Thymus (tissue), 14 donors: ENCODE measurements at places on chromosomes 11 and 22. TPM values are rescaled to one million over a fixed set of nuclear protein-coding genes. Genes with fewer than 3 reads are reported as not detected.
A peak's percentile ranks its signal among the peaks of the same experiment; 100 is the strongest.

- no peak for DNase-seq
These were observed 6.9 kb upstream of the SORL1 start for GRCh38 chr11:121445071-121445768.

DNA sequence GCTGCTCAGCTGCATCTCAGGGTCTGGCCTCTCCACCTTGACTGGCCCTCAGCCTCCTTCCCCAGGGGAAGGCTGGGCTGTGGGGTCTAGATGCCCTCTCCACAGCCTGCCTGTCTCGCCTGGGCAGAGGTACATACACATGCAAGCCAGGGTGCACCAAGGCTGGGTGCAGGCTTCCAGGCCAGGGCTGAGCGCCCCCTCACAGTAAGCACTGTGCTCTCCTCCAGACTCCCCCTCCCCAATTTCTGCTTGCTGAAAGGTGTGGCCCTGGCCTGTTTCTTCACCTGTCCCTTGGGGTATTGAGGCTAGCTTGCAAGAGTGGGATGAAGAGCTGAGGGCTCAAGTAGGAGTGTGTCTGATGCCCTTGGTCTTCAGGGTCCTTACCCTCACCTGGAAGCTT is 22.5 kb downstream of the RELT start:
- no peak for DNase-seq

GRCh38 chr11:116388146-116388545 is 384.6 kb downstream of the BUD13 start:
- no peak for DNase-seq

The LDLRAD3 gene
- polyA plus RNA-seq, result 6.9 TPM

DNA sequence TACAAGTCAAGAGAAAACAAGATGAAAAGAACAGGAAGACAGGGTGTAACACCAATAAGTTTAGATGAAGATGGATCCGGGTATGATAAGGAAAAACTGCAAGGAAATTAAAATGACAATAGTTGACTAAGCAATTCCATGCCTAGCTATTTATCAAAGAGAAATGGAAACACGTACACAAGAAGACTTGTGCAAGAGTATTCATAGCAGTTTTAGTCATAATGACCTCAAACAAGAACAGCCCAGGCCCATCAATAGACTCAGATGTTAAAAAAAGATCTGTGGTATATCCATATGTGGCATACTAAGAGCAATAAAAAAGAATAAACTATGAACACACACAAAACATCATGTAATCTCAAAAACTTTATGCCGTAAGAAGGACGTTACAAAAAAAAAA is 33.2 kb downstream of the SLC5A12 start:
- DNase-seq, result no peak

- no peak for DNase-seq
These were observed at the start of gene CDC42EP1 for GRCh38 chr22:37559901-37560607. Gene CDC42EP1, plus strand, starts transcription at chr22:37560480. Its CDS starts 5,870 bp downstream, at chr22:37566350.

DNA sequence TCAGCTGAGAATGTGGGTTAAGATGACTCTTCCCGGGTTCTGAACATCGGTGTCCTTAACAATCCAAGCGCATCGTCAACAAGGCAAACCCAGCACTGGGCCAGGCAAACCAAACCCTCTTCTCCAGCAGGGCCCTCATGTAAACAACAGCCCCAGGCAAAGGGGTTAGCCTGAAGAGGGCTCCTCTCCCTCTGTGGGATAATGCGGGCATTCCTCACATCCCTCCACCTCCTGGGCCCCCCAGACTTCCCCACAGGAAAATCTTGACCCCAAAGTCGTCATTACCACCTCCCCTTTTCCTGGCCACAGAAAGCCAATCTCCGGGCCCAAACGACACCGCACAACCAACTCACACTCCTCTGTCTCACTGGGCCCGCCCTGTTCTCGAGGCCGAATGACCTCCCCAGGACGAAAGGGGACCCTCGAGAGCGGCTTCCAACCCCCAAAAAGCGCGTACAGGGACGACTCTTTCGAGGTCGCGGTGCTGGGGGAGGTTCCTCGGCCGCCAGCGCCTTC is 566 bp downstream of the DDB1 start:
- no peak for DNase-seq

DNA sequence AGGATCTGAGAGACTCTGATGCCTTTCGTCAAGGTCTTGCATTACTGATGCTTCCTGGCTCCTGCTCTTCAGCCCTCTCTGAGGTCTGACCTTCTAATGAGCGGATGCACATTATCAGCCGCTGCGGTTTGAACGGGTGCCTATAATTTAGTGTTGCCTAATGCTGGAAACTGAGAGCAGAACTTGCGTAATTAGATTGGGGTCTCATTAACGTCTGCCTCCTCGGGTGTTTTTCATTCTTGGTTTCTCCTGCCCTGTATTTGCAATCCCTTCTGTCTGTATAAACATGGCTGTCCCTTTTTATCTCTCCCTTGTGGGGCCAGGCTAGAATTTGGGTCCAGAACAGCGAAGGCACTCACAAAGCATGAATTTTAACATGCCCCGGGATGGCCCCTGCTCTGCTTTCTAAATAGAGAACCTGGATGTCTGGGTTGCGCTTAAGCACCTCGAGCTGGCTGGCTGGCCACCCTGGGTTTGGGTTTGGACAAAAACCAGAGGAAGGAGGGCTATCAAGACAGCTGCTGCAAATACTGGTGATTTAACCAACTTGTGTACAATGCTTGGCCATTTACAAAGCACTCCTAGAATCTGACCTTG is 118.6 kb downstream of the TIMP3 start:
- no peak for DNase-seq

The PCNX3 gene
- polyA plus RNA-seq, result 23.4 TPM

The ARHGEF12 gene
- polyA plus RNA-seq, result 13.1 TPM

DNA sequence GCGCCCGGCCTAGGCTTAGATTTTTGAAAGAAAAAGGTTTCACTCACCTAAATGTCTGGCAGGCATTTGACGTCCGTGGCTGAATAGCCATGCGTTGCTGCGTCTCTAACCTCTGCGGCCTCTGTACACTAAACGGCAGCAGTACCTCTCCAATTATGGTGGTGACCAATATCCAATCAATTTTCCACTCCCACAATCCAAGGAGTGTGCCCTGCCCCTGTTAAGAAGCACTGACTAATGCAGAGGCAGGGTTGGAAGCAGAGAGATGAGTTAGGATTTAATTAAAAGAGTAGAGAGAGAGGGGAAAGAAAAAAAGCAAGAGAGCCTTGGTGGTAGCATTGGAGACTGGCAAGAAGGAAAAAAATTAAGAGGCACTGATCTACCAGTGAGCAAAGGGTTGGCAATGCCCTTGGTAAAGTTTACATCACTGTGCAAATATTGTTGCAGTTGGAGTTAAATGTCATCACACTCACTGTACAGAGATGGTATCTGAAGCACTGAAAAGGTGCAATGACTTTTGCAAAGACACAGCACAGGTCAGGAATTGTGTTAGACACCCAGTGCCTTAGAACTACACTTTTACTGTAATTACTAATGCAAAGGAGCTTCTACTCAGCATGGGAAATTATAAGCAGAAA is 526.7 kb downstream of the NTM start:
- DNase-seq, result no peak

The TMEM86A gene
- 1.9 TPM for polyA plus RNA-seq

DNA sequence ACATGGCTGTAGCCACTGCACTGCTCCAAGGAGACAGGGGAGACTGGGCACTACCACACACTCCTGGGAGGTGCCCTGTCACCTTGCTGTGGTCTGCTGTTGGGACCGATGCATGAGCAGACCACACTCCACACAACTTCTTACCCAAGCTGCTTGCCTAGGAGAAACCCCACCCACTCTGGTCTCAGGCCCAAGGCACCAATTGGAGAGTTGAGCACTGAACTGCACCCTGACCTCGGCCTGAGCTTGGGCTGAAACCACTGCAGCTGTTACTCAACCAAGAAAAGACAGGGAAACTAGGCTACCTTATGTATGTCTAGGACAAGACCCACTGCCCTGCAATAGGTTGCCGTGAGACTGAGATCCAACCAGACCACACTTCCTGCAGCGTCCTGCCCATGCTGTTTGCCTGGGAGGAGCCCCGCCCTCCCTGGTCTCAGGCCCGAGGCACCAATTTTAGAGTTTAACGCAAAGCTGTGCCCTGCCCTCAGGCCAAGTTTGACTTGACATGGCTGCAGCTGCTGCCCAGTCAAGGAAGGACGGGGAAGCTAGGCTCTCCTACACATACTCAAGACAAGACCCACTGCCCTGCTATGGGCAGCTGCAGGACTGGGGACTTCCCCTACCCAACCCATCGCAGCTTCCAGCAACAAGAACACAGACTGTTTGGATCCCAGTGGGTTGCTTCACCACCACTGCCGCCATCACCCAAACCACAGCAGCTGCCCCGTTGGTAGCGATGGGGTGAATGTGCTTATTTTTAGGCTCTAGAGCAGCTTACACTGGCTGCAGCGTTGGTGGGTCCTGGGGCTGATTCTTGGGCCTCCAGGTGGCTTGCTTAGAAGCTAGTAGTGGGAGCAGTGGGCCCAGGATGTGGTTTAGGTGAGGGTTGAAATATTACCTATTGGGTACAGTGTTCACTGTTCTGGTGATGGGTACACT is 66.8 kb downstream of the BRD1 start:
- no peak for DNase-seq

The PRSS23 gene
- polyA plus RNA-seq, result 22.4 TPM

DNA sequence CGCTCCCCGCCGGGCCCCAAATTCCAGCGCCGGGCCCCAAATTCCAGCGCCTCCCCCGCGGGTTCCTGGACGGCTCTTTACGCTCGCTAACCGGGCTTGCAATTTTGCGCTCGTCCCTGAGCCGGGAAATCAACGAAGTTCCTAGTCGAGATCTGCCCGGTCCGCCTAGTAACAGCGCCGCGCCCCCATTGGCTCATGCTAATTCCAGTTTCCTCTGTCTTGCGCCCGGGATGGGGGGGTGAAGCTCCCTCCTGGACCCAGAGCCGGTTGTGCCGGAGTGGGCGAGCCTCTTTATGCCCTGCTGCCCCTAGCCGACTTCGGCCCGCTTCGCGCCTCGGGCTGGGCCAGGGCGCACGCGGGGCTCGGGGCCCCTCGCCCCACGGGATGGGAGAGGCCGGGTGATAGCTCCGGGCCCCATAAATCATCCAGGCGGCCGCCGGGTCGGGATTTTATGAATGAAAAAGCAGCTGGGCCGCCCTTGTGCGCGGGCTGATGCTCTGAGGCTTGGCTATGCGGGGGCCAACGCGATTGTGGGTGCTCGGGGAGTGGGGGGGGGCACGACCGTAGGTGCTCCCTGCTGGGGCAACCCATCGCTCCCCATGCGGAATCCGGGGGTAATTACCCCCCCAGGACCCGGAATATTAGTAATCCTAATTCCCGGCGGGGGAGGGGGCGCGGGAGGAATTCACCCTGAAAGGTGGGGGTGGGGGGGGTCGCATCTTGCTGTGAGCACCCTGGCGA is 1.8 kb upstream of the CCND1 start:
- peak; percentile 60 for DNase-seq

DNA sequence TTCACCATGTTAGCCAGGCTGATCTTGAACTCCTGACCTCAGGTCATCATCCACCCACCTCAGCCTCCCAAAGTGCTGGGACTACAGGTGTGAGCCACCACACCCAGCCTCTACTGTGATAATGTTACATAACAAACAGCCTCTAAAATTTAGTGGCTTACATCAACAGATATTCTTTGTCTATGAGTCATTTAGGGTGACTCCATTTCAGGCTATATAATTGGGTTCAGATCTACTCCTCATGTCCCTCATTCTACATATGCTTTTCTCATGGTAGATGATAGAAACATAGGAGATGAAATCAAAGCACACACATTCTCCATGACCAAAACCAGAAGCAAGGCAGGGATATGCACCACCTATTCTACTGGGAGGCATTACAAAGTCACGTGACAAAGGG is 72.7 kb downstream of the SIK2 start:
- no peak for DNase-seq

The TREH gene
- polyA plus RNA-seq, result 0.39 TPM

DNA sequence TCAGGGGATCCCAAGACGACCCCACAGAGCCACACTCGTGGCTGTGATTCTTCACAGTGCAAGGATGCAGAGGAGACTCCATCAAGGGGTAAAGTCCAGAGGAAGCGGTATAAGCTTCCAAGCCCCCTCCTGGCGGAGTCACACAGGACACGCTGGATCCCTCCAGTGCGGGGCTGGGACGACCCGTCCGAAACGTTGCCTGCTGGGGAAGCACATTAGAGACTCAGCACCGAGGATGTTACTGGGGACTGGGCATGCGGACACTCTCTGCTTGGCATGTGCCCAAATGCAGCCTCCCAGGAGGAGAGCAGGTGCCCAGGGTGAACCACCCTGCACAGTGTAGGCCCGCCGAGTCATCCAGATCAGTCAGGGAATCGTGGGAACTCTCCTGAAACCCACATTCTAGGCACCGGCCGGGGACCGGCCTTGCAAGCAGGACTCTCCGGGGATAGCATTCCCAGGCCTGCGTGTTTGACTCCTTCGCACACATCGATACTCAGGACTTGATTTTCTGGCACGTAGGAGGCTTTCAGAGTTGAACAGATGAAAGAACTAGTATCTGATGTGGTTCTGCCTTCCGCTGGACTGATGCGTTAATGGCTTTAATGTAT is 229.8 kb downstream of the TBC1D22A start:
- DNase-seq, result no peak

DNA sequence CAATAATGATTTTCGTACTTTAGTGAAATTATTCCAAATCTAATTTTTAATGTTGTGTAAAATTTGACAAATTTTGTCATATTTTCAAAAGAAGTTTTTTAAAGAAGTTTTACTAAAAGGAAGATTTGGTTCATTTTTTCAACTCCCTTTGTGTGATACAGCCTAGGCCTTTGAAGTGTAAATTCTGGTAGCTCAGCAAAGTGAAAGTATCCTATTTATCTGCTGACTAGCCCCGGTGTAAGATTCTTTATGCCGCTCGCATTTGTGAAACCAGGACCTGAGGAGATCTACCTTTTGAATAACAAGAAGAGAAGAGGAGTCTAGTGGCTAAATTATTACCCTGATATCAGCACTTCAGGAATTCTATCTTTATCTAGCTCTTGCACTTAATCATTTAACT is 177.4 kb downstream of the JRKL start:
- DNase-seq, result no peak

The ACRV1 gene
- 0.09 TPM for polyA plus RNA-seq

DNA sequence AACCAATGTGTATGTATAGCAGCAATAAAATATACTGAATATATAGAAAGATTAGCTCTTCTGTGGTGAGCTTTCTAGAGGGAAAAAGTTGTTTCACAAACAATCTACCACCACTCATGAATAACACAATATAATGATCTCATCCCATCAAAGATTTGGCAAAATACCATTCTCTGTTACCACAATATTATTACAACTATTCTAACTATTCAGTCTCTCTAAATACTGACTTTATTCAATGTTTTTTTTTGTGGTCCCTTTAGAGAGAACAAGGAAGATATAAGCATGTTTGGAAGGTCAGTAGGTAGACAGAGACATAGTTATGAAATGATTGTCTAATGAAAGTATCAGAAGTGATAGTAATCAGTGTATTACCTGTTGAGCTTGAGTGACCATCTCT is 7.8 kb downstream of the CCDC90B start:
- no peak for DNase-seq

GRCh38 chr11:44326615-44327475 is 16.9 kb upstream of the ALX4 start:
- no peak for DNase-seq

- no peak for DNase-seq
These were observed 83.6 kb downstream of the PIWIL4 start for GRCh38 chr11:94650756-94651155.

GRCh38 chr11:15780382-15780781 is 576.0 kb downstream of the SOX6 start:
- DNase-seq, result no peak

The SHISAL1 gene
- polyA plus RNA-seq, result 0.27 TPM

The APOA4 gene
- polyA plus RNA-seq, result 3.2 TPM

GRCh38 chr22:19821523-19822300 is 33.0 kb downstream of the GNB1L start:
- DNase-seq, result no peak

The ADAMTS15 gene
- polyA plus RNA-seq, result 2.8 TPM

- no peak for DNase-seq
These were observed 128.7 kb downstream of the MPPED1 start for GRCh38 chr22:43540529-43540923.
